ENCODE measurements at places on chromosomes 1 and 21.

- no peak for DNase-seq
Measured at GRCh38 chr1:92502247-92502646, 15.5 kb upstream of the GFI1 start.

DNA sequence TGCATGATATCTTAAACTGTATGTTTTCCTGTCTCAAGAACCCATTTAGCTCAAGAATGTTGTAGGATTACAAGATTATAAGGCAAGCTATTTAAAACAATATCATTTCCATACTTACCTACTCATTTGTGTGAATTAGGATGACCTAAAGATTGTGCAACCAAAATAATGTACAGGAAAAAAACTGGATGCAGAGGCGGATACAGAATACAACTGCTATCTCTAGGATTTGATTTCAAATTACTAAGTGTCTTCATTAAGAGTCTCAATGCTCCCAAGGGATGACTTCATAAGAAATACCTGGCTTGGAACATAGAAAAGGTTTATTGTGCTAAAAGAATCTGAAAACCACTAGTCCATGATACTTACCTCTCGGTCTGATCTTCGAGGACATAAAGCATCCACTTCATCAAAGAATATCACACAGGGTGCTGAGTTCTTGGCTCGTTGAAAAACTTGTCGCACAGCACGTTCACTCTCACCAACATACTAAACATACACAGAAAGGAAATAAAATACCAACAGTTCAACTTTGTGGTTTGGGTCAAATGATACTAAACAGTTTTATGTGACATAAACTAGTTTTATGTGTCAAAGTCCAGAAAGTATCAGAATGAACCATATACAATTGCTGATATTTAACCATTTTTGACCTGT, 54.9 kb downstream of the NVL start:
- DNase-seq = no peak

GRCh38 chr1:180198196-180198595, 31.9 kb upstream of the LHX4 start:
- DNase-seq = no peak

GRCh38 chr21:43352568-43353281, 74.2 kb downstream of the SIK1 start:
- DNase-seq = no peak

DNA sequence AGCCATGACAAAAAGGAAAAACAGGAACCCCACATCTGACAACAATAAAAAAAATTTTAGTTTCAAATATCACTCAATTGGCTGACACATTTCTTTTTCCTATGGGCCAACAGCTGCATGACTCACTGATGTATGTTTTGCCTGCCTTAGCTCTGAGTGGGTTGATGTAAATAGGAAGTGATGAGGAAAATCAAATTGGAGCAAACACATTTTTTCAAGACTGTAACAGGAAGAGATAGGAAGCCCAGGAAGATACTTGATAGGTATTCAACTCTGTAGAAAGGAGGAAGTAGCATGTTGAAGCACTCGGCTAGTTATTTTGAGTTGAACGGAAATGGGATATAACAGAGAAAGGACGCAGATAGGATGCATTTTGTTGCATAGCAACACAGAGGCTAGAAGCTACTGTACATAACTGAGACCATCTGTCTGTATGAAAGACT, 168.0 kb upstream of the NR5A2 start:
- peak; percentile 64 for DNase-seq
